ENCODE measurements at places on chromosomes 3 and 15. TPM values are rescaled to one million over a fixed set of nuclear protein-coding genes. Genes with fewer than 3 reads are reported as not detected.

GRK7 gene
- 0.15 TPM for total RNA-seq

- no peak for DNase-seq
Observed at GRCh38 chr3:103167850-103168249, 733.0 kb downstream of the ZPLD1 start.

GRCh38 chr3:23329471-23330105 lies 126.5 kb downstream of the UBE2E2 start:
- no peak for DNase-seq

- no peak for DNase-seq
Observed at GRCh38 chr3:151410891-151411559, 26.5 kb upstream of the P2RY12 start.

DNA sequence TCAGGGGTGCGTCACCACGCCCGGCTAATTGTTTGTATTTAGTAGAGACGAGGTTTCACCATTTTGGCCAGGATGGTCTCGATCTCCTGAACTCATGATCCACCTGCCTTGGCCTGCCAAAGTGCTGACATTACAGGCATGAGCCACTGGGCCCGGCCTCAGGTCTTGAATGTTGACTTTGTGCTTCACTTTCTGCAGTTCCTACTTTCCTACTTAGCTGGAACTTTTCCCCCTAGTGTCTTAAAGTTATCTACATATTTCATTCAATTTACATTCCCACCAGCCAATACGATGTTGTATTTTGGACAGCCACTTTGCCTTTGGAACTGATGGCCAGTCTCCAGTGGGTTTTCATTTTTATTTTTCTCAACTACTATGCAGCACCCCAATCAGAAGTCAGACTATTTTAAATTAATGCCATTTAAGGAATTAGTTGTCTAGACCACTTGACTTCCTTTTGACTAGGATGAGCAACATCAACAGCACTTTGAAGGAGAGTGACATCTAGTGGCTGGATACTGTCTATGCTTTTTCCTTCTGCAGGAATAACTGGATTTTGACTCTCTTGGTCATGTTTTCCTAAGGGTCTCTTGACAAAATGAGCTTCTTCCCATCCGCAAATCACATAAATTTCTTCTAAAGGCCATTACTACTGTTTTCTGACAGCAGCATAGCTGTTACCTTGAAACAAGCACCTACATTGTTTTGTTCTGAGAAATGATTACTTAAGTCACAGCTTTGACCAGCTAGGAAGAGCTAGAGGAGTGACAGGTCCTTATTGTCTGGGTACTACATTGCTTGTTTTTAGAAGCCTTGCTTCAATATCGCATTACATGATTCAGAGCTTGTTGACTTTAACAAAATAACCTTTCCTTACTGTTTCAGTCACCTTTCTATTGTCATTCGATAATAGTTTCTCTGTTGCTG lies 140.2 kb downstream of the ITPR1 start:
- DNase-seq = no peak

- DNase-seq = no peak
Observed at GRCh38 chr3:125378762-125379161, 3.6 kb upstream of the ZNF148 start.

DNA sequence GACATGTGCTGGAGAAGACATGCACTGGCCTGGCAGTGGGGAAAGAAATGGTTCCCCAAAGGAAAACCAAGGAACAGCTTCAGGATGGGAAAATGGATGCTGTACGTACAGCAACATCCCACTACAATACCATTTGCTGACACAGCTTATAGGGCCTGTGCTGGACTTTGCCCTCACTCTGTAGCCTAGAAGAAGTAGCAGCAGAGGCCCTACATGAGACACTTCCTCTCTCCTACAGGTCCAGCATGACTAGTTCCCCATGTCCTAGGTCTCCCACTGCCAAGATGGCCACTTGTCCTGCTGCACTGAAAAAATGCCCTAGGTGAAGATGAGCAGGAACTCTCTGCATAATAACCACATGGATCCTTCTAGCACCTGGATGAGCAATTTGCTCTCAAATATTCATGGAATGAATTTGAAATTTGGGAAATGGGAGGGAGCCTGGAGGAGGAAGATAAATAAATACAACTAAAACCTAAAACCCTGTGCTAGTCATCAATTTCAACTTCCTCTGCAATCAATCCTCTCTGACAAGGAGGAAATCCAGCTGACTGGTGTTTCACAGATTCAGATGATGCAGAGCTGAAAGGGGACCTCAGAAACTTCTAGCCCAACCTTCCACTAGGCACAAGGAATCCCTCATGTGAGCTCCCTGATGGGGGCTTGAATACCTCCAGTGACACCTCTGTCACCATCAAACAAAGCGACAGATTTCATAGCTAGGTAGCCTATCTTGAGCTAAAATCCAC lies 514.3 kb upstream of the PPP2R3A start:
- DNase-seq = no peak

DNA sequence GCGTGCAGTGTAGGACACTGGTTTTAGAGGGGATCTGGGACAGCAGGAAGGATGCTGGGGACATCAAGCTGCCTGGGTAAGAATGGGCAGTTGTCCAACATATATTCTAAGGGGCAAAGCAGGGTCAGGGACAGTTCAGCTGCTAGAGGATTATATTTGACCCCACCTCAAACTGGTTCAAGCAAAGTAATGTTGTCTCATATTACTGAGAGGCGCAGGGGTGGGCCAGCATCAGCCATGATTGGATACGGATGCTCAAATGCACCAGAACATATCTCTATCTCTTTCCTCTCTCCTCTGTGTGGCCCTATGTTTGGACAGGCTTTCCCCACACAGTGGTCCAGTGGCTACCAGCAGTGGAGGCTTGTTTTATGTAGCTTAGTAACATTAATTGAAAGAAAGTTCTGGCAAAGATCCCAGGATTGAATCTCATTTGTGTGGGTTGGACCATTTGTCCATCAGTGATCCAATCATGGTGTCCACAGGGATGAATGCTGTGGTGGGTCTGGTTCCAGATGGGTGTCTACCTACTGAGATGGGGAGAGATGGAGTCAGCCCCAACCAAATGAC lies 49.8 kb upstream of the RGMA start:
- no peak for DNase-seq

- DNase-seq = no peak
Observed at GRCh38 chr3:74129056-74129455, 485.4 kb downstream of the CNTN3 start.
